ENCODE measurements at places on chromosomes 5 and 9. TPM values are rescaled to one million over a fixed set of nuclear protein-coding genes. Genes with fewer than 3 reads are reported as not detected.

Gene ZBTB26
- 3.7 TPM for total RNA-seq

Gene ARID3C
- total RNA-seq: not detected

Gene BTNL3
- not detected for total RNA-seq

Gene PRELID1
- 145 TPM for total RNA-seq

Gene PTPN3
- total RNA-seq: 0.14 TPM

Gene SLC6A19
- not detected for total RNA-seq

Gene CEP72
- total RNA-seq: 1.5 TPM

Gene IFNB1
- not detected for total RNA-seq

Gene GOLGA2
- 125 TPM for total RNA-seq

Gene ANKRD31
- total RNA-seq: under 0.01 TPM

Gene ADGRV1
- total RNA-seq: 0.66 TPM

Gene GCNT4
- 1.1 TPM for total RNA-seq

Gene PDE8B
- under 0.01 TPM for total RNA-seq

Gene DOK3
- 2.2 TPM for total RNA-seq

Gene SLC45A2
- not detected for total RNA-seq

Gene MRPL50
- 6.3 TPM for total RNA-seq

Gene CDC20B
- not detected for total RNA-seq

Gene CA9
- not detected for total RNA-seq

Gene ENG
- total RNA-seq: 47.7 TPM

Gene SH3PXD2B
- 39.6 TPM for total RNA-seq

Gene LRRC26
- not detected for total RNA-seq

Gene ZFR
- 79.0 TPM for total RNA-seq

Gene LAMC3
- total RNA-seq: 2.1 TPM

Gene CTNNAL1
- total RNA-seq: 53.6 TPM

Gene CDKN2A
- 16.9 TPM for total RNA-seq

Gene OTP
- total RNA-seq: not detected

Gene C5orf46
- not detected for total RNA-seq

Gene GGTA1
- total RNA-seq: not detected

Gene ALDOB
- not detected for total RNA-seq

Gene CDHR2
- not detected for total RNA-seq

Gene CKMT2
- total RNA-seq: 0.29 TPM

Gene IL4
- total RNA-seq: not detected

Gene FAM151B
- total RNA-seq: 9.2 TPM

Gene HAPLN1
- 1.1 TPM for total RNA-seq

Gene KIF12
- total RNA-seq: not detected

Gene RPL12
- 1,763 TPM for total RNA-seq

Gene CENPH
- 13.0 TPM for total RNA-seq

Gene ANKRD18B
- 1.1 TPM for total RNA-seq

Gene ADRA1B
- under 0.01 TPM for total RNA-seq

Gene PDLIM4
- total RNA-seq: 26.9 TPM

Gene BHMT2
- 1.1 TPM for total RNA-seq

Gene SPATA31A3
- not detected for total RNA-seq

Gene NAIP
- 3.3 TPM for total RNA-seq

Gene RNF183
- not detected for total RNA-seq

Gene ZNF883
- under 0.01 TPM for total RNA-seq

Gene TTC16
- total RNA-seq: not detected

Gene ARSI
- total RNA-seq: 54.7 TPM

Gene FBXL7
- total RNA-seq: 3.1 TPM

Gene TCF7
- total RNA-seq: 0.44 TPM

Gene BARHL1
- total RNA-seq: not detected

All from placental pericyte (primary cell).